Activated naive CD8-positive, alpha-beta T cell treated with anti-CD3 and anti-CD28 coated beads, Interleukin-2, amount 10 ng/mL, durations not matched to agents 7 days and 5 days (primary cell): ENCODE measurements at places on chromosomes 5 and 9. TPM values are rescaled to one million over a fixed set of nuclear protein-coding genes. Genes with fewer than 3 reads are reported as not detected.
A peak's percentile ranks its signal among the peaks of the same experiment; 100 is the strongest.

Gene SHOC1
- total RNA-seq = not detected

DNA sequence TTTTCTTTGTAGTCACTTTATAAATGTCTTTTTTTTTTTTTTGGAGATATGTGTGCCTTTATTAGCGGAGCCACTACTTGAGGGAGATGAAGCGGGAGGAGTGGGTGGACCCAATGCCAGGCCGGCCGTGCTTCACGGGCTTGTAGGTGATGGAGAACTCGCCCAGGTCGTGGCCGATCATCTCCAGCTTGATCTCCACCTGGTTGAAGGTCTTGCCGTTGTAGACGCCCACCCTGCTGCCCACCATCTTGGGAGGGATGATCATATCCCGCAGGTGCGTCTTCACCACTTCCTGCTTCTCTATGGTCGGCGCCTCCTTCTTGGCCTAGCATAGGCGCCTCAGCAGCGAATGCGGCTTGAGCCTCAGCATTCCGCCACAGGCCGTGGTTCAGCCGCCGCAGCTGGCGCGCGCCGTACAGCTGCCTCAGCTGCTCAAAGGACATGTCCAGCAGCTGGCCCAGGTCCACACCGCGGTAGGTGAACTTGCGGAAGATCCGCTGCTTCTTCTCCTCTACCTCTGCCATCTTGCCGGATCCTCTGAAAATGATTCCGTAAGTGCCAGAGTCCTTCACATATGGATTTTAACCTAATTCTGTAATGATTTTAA, 1095.6 kb downstream of the MAT2B start:
- H3K36me3 ChIP-seq = no peaks in the 10 kb centered on the region
- H3K27ac ChIP-seq = no peak overlapping the region
- no peak overlapping the region for H3K4me3 ChIP-seq
- DNase-seq = no peak
- no peaks in the 10 kb centered on the region for H3K27me3 ChIP-seq

DNA sequence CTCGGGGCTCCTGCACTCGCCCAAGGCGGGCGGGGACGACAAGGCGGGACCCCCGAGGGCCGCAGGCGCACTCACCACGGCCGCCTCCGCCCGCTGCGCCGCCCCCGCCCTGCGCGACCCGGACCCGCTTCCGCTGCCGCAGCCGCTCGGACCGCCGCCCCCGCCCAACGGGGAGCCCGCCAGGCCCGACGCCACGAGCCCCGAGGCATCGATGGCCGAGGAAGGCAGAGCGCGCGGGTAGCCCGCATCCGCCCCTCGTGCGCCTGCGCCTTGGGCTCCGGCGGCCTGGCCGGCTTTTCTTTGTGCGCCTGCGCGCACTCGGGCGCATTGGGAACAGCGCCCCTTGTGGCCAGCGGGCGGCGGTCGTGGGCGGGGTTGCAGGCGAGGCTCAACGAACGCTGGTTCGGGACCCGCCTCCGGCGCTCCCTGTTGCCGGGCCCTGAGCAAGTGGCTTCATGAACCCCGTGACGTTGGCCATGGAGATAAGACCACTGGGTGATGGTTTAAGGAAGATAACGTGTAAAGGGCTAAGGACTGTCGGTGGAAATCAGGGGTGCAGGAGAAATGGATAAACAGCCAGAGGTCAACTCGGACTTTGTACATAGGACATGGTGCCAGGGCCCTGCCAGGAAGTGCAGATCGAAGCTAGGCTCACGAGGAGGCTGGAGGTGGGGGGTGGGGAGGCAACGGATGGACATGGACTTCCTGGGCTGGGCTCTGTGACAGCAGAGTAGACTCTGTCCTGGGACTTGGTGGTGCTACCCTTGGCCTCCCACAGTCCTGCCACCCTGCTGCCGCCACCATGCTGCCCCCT, at the start of the genes C8G and FBXW5:
C8G (plus strand) TSS at position 725 of the 814 bp plus-strand sequence; CDS start at position 803, 78 bp downstream.
FBXW5 (minus strand) TSS at position 220 of the 814 bp plus-strand sequence. CDS start 655 bp downstream, outside the sequence.
- peak; percentile 99 for DNase-seq
- H3K36me3 ChIP-seq = peaks cover 3% of the 10 kb centered on the region
- H3K27ac ChIP-seq = peak within 1 kb of the TSS; percentile 86
- no peaks in the 10 kb centered on the region for H3K27me3 ChIP-seq
- peak within 1 kb of the TSS; percentile 82 for H3K4me3 ChIP-seq

- H3K4me1 ChIP-seq = no peaks in the 10 kb centered on the region
- no peak for DNase-seq
- no peak overlapping the region for H3K4me3 ChIP-seq
- no peak overlapping the region for H3K27ac ChIP-seq
- H3K27me3 ChIP-seq = no peaks in the 10 kb centered on the region
These were observed 510.0 kb downstream of the CETN3 start for GRCh38 chr5:89899559-89899958.

- H3K4me3 ChIP-seq = no peak overlapping the region
- no peak for DNase-seq
- no peaks in the 10 kb centered on the region for H3K4me1 ChIP-seq
- no peaks in the 10 kb centered on the region for H3K36me3 ChIP-seq
These were observed 107.3 kb upstream of the WWC1 start for GRCh38 chr5:168184103-168184502.

DNA sequence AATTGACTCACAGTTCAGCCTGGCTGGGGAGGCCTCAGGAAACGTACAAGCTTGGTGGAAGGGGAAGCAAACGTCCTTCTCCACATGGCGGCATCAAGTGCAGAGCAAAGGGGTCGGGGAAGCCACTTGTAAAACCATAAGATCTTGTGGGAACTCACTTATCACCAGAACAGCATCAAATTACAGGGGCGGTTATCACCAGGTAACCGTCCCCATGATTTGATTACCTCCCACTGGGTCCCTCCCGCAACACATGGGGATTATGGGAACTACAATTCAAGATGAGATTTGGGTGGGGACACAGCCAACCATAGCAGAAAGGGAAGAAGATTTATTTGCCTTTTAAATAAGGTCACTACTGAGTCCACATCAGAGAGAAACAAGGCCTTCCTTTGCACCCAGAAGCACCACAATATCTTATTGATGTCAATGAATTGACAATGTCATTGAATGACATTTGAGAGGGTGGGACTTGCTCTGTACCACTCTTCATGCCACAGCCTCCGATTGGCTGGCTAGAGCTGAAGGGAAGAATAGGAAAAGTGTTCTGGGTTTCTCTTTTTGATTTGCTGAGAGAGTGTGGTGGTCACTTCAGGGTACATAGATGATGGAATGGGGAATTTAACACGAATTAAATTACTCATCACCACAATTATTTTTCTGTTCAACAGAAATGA, 11.0 kb downstream of the SKP2 start:
- H3K36me3 ChIP-seq = peaks cover 52% of the 10 kb centered on the region
- no peaks in the 10 kb centered on the region for H3K27me3 ChIP-seq
- DNase-seq = no peak
- H3K4me3 ChIP-seq = no peak overlapping the region
- H3K4me1 ChIP-seq = peaks cover 14% of the 10 kb centered on the region
- no peak overlapping the region for H3K27ac ChIP-seq
